ENCODE measurements at places on chromosomes 3 and 15.

GRCh38 chr3:148128136-148128535 is 569.6 kb upstream of the AGTR1 start:
- no peak for DNase-seq

- DNase-seq: no peak
Observed at GRCh38 chr3:10434144-10434937, 71.0 kb downstream of the ATP2B2 start.

DNA sequence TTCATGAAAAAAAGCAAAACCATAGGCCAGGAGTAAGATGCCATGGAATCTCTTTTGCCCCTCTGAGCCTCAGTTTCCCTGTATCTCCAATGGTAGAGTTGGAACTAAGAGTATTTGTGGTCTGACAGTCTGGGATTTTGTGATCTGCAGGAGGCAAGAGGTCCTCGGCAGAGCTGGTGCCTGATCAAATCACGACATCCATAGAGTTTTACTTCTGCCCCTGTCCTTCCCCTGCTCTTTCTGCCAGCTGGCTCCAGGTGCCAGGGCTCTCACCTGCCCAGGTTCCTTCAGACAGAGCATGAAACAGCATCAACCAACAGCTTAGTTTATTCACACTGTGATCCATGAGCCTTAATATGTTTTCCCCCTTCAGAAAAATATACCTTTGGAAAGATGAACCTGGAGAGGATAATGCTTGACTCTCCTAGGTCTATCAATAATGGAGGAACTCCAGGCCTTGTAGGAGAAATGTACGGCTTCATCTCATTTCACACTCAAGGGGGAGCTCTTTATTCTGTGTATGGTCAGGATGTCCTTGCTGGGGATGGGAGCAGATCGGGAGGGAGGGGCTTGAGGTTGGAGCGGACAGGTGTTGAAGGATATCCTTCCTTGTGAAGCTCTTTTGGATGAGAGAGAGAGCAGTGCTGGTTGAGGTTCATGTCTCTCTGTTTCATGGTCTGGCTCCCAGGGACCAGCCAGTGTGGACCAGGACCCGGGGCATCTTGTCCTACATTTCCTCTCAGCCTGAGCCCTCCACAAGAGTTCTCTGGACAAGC is 309.9 kb downstream of the RPLP1 start:
- DNase-seq: no peak

DNA sequence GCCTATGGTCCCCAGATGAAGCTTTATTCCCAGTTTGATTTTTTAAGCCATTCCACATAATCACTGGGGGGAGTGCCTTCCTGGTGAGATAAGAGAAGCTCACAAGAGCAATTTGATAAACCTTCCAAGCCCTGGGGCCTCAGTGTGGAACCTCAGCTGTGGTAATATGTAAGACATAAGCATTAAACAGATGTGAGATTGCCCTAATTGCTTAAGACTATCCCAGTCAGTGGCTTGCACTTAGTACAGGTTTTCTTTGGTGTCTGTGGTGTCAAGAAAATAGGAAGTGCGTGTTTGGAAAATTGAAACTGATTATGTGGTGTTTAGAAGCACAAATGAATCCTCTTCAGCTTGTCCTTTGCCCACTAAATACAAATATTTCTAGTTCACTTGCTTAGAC is 54.3 kb downstream of the LRRN1 start:
- no peak for DNase-seq
